Naive thymus-derived CD4-positive, alpha-beta T cell (primary cell): ENCODE measurements at places on chromosomes 6 and 20. TPM values are rescaled to one million over a fixed set of nuclear protein-coding genes. Genes with fewer than 3 reads are reported as not detected.

Gene CGA
- not detected for total RNA-seq

GRCh38 chr6:37920667-37921066 lies 101.1 kb downstream of the ZFAND3 start:
- no peak overlapping the region for H3K4me3 ChIP-seq
- H3K27ac ChIP-seq, result no peak overlapping the region
- no peaks in the 10 kb centered on the region for H3K36me3 ChIP-seq
- H3K4me1 ChIP-seq, result peaks cover 13% of the 10 kb centered on the region
- no peak for DNase-seq
- H3K27me3 ChIP-seq, result no peaks in the 10 kb centered on the region

DNA sequence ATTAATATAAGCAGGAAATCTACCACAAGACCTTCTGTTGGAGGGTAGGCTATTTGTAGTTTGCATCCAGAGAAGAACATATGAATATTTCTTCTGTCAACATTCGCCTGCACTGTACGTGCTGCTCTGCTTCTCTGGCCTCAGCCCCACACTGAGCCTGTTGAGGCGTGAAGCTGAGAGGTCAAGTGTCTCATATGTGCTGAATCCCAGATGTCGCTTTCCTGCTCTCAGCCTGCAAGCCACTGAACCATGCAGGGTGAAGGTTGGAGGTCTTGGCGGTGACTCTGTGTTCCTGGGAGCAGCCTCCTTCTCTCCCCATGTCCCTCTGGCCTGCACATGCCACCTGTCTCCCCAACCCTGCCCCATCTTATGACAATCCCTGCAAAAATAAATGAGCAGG lies 83.6 kb downstream of the TMEM170B start:
- DNase-seq, result no peak
- H3K27ac ChIP-seq, result no peak overlapping the region

GRCh38 chr6:127634178-127634577 lies 57.2 kb downstream of the C6orf58 start:
- H3K36me3 ChIP-seq, result no peaks in the 10 kb centered on the region
- H3K4me3 ChIP-seq, result no peak overlapping the region
- H3K27me3 ChIP-seq, result no peaks in the 10 kb centered on the region
- no peaks in the 10 kb centered on the region for H3K4me1 ChIP-seq
- no peak for DNase-seq

DNA sequence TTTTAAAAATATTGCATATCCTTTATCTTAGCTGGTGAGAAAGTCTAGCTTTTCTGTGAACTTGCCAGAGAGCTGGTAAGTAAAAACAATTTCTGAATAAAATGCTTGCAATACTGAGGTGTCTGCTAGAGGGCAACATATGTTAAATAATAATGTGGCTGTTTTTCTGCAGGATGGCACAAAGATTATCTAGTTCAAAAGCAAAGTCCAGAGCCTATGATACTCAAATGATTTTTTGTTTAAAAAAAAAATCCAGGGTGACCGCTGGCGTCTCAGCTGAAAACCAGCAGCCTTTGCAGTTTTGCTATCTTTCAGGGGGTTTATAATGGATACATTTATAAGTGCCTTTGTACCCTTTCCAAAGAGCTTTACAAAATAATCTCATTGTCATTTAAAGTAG lies 194.9 kb downstream of the PHACTR1 start:
- H3K4me1 ChIP-seq, result no peaks in the 10 kb centered on the region

DNA sequence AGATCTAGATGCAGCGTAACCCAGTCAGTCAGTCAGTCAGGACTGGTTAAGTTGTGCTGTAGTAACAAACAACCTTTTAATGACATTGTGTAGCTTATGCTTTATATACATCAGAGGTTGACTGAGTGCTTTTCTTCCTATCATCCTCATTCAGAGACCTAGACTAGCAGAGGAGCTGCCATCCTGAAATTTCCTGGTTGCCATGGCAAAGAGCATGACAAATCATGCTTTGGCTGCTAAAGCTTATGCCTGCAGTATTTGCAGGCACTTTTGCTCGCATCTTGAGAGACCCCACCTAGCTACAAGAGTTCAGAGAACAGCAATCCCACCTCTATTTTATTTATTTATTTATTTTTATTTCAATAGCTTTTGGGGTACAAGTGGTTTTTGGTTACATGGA lies 244.0 kb downstream of the BTBD3 start:
- H3K4me3 ChIP-seq, result no peak overlapping the region
- H3K36me3 ChIP-seq, result no peaks in the 10 kb centered on the region
- H3K27ac ChIP-seq, result no peak overlapping the region
- no peak for DNase-seq
- no peaks in the 10 kb centered on the region for H3K4me1 ChIP-seq
- H3K27me3 ChIP-seq, result no peaks in the 10 kb centered on the region

GRCh38 chr20:19940988-19941460 lies 76.1 kb upstream of the NAA20 start:
- H3K4me3 ChIP-seq, result no peak overlapping the region
- H3K27ac ChIP-seq, result no peak overlapping the region
- H3K36me3 ChIP-seq, result no peaks in the 10 kb centered on the region
- H3K4me1 ChIP-seq, result no peaks in the 10 kb centered on the region
- H3K27me3 ChIP-seq, result no peaks in the 10 kb centered on the region

GRCh38 chr20:64203037-64203777 lies 39.0 kb downstream of the MYT1 start:
- no peaks in the 10 kb centered on the region for H3K4me1 ChIP-seq
- H3K36me3 ChIP-seq, result no peaks in the 10 kb centered on the region
- H3K27ac ChIP-seq, result no peak overlapping the region
- H3K4me3 ChIP-seq, result no peak overlapping the region

Gene COL20A1
- total RNA-seq, result not detected

Gene MLIP
- not detected for total RNA-seq

DNA sequence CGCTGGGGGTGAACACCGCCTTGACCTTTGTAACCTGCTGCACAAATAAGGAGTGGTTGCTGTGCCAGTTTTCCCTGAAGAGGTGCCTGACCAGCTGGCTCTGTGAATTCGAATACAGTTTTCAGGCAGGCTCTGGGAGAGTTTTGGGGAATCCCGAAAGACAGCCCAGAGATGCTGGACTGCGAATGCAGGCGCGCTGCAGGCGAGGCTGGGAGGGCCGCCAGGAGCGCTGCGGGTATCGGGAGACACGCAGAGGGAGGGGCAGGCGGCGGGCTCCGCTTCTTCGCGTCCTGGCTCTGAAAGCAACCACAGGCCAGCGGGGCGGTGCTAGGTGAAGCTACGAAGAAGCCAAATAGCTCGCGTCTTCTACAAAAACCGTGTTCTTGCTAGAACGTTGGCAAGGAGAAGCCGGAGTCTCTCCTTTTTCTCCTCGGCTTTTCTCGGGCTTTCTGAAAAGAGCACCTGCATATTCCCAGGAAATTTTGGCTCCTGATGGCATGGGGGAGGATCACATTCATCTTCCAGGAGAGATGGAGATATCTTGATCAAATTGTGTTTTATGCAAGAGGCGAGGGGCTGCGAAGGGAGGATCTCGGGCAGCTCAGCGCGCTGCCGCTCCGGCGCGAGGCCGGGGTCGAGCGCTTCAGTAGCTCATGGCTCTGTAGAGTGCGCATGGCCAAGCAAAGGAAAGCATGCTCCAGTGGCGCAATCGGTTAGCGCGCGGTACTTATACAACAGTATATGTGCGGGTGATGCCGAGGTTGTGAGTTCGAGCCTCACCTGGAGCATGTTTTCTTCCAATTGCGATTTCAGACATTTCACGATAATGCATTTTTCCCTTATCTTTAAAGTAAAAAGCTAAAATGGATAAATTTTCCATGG lies 158.1 kb upstream of the ZNF184 start:
- H3K4me3 ChIP-seq, result no peak overlapping the region
- DNase-seq, result no peak
- no peak overlapping the region for H3K27ac ChIP-seq
- H3K36me3 ChIP-seq, result no peaks in the 10 kb centered on the region

Gene OR2J3
- total RNA-seq, result not detected in 2 replicates

DNA sequence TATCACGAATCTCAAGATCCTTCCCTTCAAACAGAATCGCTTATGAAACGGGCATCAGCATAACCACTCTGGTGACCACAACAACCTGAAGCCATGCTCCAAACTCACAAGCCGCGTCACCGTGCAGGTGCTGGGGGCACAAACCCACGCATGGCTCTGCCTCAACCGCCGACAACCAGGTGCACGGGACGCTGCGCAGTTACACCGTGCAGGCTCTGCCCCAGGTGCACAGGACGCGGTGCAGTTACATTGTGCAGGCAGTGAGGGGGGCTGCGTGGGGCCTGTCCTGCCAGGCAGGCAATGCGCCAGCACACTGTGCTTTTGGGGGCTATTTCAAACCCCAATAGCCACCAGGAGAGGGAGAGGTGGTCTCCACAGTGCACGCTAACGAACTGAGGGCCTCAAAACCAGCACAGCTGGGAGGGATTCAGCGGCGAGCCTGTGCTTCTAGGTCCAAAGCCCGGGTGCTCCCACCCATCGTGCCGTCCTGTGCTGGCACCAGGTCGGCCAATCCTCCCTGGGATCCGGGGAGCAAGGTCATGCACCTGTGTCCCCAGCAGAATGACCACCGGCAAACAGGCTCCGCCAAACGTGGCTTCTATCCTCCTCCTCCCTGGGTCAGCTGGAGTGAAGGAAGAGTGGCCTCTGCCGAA lies 35.8 kb downstream of the ZBTB46 start:
- H3K27me3 ChIP-seq, result no peaks in the 10 kb centered on the region
- no peak overlapping the region for H3K27ac ChIP-seq
- H3K36me3 ChIP-seq, result no peaks in the 10 kb centered on the region
- no peak overlapping the region for H3K4me3 ChIP-seq
- no peaks in the 10 kb centered on the region for H3K4me1 ChIP-seq

DNA sequence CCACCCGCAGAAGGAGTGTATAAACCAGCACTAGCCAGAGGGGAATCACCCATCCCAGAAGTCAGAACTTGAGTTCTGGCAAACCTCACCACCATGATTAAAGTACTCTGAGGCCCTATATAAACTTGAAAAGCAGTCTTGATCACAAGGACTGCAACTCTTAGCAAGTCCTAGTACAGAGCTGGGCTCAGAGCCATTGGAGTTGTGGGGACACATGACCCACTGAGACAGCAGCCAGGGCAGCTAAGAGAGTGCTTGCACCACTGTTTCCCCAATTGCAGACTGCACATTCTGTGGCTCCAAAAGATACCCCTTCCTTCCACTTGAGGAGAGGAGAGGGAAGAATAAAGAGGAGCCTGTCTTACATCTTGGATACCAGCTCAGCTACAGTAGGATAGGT lies 4.7 kb upstream of the MCM9 start:
- H3K4me3 ChIP-seq, result no peak overlapping the region
- H3K27me3 ChIP-seq, result no peaks in the 10 kb centered on the region
- H3K36me3 ChIP-seq, result no peaks in the 10 kb centered on the region
- DNase-seq, result no peak

Gene VAPB
- total RNA-seq, result 27.6 and 35.6 TPM in 2 replicates

DNA sequence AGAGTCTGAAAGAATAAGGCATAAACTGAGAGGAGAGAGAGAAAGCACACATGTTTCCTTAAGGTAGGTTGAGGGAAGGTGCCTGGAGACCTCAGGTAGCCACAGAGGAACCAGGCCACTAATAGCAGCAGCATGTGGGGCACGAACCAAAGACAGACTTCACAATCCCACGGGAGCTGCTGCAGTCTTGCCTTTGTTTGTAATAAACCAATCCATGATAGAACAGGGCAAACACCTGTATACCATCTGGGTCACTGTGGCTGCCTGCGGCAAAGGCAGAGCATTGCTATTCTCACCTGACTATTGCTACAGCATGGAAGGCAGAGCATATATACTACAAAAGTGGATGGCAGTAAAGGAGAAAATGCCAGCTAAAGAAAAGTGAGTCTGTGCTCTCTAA lies 36.3 kb downstream of the HEBP2 start:
- H3K27me3 ChIP-seq, result no peaks in the 10 kb centered on the region
- no peak overlapping the region for H3K27ac ChIP-seq
- H3K4me1 ChIP-seq, result no peaks in the 10 kb centered on the region
- DNase-seq, result no peak
- H3K4me3 ChIP-seq, result no peak overlapping the region
- H3K36me3 ChIP-seq, result no peaks in the 10 kb centered on the region

- no peaks in the 10 kb centered on the region for H3K27me3 ChIP-seq
- no peaks in the 10 kb centered on the region for H3K36me3 ChIP-seq
- no peak overlapping the region for H3K27ac ChIP-seq
These were observed 158.6 kb upstream of the PREP start for GRCh38 chr6:105561486-105561885.

Gene HSPA1L
- total RNA-seq, result 5.4 TPM

- H3K4me1 ChIP-seq, result no peaks in the 10 kb centered on the region
- DNase-seq, result no peak
- no peak overlapping the region for H3K27ac ChIP-seq
- H3K27me3 ChIP-seq, result no peaks in the 10 kb centered on the region
These were observed 28.7 kb upstream of the KIF13A start for GRCh38 chr6:18016133-18016532.

GRCh38 chr6:5497896-5498578 lies 236.7 kb downstream of the FARS2 start:
- no peak overlapping the region for H3K27ac ChIP-seq
- H3K4me3 ChIP-seq, result no peak overlapping the region
- no peaks in the 10 kb centered on the region for H3K4me1 ChIP-seq
- no peaks in the 10 kb centered on the region for H3K36me3 ChIP-seq
- H3K27me3 ChIP-seq, result no peaks in the 10 kb centered on the region

- H3K4me3 ChIP-seq, result no peak overlapping the region
- no peaks in the 10 kb centered on the region for H3K36me3 ChIP-seq
- no peaks in the 10 kb centered on the region for H3K4me1 ChIP-seq
- H3K27ac ChIP-seq, result no peak overlapping the region
- H3K27me3 ChIP-seq, result no peaks in the 10 kb centered on the region
These were observed 50.7 kb downstream of the DOK5 start for GRCh38 chr20:54525916-54526590.

- H3K4me1 ChIP-seq, result no peaks in the 10 kb centered on the region
- no peak overlapping the region for H3K4me3 ChIP-seq
- H3K27me3 ChIP-seq, result no peaks in the 10 kb centered on the region
- no peak overlapping the region for H3K27ac ChIP-seq
- H3K36me3 ChIP-seq, result no peaks in the 10 kb centered on the region
These were observed 156.2 kb upstream of the PLCB4 start for GRCh38 chr20:8912731-8913130.

Gene CBFA2T2
- 37.8 TPM for total RNA-seq

GRCh38 chr20:5056801-5057599 lies 55.7 kb upstream of the SLC23A2 start:
- no peaks in the 10 kb centered on the region for H3K27me3 ChIP-seq
- peaks cover 16% of the 10 kb centered on the region for H3K4me1 ChIP-seq
- no peaks in the 10 kb centered on the region for H3K36me3 ChIP-seq

DNA sequence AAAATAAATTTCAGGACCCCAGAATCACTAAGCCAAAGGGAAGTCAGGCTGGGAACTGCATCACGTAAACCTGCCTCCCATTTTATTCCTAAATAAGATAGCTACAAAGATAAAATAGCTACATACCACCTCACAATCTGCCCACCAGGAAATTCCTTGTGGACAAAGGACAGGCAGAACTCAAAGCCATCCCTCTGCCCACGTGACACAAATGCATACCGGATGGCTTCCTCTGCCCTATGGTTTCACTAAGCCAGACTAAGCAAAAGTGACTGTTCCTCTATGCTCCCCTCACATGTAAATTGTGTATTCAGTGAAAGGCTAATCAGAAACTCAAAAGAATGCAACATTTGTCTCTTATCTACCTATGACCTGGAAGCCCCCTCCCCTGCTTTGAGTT lies 15.0 kb downstream of the MBOAT1 start:
- peaks cover 7% of the 10 kb centered on the region for H3K4me1 ChIP-seq
- no peak overlapping the region for H3K27ac ChIP-seq
- DNase-seq, result no peak
- H3K27me3 ChIP-seq, result no peaks in the 10 kb centered on the region
